Stimulated activated naive CD4-positive, alpha-beta T cell treated with Interleukin-2 at 50 U/mL for 16 hours (primary cell): ENCODE measurements at places on chromosomes 4 and X.

DNA sequence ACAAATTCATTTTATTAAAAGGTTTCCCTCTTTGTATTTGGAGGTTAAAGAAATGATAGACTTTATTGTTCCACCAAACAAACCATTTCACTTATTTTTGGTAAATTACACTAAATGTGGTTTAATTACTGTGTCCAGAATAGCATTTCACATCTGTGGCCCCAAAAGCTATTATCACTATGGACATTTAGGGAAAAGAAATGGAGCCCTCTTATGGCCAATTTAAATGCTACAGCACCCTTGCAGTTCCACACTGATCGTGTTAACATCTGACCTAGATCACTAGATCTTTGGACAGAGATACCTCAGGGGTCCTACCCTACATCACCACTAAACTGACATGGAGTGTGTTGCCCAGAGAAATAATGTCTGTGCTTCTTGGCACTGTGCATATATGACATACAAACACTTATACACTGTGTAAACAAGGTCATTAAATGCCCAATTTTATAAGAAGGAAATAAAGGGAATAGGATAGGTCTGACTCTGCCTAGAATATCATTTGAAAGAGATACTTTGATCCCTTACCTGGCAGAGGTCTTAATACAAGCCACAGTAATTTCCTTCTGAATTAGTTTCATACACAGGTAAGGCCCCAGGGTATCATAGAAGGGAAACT lies 163.9 kb downstream of the KDR start:
- DNase-seq: no peak

DNA sequence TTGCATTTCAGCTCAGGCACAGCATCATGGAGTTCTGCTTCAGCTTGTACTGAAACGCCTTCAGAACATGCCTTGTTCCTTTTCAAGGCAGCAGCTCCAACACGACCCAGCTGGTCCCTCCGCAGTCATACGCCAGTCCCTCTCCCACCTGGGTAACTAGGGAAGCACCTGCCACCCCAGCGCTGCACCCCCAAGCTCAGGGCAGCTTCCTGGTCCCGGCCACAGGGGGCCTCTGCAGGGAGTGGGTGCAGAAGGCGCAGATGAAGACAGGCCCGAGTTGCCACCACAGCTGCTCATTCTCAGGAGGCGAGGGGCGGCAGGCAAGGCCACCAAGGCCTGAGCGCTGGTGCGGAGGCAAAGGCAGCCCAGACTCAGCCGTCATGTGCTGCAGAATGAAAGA lies 21.8 kb downstream of the WDR1 start:
- DNase-seq: no peak

DNA sequence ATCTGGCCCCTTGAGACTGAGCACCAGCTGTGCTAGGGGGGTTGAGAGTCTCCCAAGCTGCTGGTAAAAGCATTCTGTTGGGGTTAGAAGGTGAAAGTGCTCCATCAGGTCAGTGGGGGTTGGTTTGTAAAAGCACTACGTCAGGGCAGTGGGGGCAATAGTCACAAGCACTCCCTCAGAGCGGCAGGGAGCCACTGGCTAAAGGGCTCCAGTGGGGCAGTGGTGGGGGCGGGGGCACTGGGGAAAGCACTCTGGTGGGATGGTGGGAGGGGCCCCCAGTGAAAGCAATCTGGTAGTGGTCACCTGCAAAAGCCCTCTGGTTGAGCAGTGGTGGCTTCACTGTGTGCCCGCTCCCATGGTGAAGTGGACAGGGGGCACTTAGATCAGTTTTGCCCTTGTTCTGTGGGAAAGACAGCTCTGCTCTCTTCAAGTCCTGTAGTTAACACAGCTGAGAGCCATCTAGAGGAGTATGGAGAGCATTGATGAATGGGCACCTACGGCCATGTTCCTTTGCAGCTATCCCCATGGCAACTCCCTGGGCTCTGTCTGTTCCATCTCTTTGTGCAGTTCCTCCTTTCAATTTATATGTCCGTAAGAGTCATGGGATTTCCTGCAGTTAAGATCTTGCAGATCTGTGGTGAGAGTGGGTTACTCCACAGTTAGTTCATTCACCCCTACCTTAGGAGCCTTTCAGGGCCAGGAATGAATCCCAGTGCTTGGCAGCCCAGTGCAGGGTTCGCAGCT lies 106.4 kb downstream of the SH3BGRL start:
- DNase-seq: no peak

DNA sequence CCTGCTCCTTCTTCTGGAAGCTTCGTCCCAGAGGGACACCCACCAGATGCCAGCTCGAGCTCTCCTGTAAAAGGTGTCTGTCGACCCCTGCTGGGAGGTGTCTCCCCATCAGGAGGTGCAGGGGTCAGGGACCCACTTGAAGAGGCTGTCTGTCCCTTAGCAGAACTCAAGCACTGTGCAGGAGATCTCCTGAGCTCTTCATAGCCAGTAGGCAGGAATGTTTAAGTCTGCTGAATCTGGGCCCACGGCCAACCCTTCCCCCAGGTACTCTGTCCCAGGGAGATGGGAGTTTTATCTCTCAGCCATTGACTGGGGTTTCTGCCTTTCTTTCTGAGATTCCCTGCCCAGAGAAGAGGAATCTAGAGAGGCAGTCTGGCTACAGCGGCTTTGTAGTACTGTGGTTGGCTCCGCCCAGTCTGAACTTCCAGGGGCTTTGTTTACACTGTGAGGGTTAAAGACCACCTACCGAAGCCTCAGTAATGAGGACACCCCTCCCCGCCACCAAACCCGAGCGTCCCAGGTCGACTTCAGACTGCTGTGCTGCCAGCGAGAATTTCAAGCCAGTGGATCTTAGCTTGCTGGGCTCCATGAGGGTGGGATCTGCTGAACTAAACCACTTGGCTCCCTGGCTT lies 1383.0 kb upstream of the TENM3 start:
- DNase-seq: no peak

- DNase-seq: peak; percentile 78
Measured at GRCh38 chrX:1582686-1583437, 8.5 kb upstream of the AKAP17A start.

DNA sequence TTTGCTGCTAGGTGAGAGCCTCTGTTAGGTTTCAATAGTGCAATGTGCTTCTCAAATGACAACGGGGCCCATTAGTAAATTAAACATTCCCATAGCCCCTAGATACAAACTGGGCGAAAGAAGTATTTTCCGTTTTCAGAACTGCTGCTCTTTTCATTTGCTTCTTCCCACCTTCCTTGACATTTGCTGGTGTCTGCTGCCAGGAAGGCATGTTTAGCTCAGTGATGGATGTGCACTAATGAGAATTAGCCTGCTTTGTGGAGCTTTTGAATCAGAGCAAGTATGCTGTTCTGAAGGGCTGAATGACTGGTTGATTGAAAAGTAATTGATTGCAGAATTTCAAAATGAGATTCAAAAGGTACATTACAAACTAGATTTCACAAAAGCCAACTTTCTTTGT lies 57.0 kb downstream of the SHROOM3 start:
- no peak for DNase-seq

GRCh38 chr4:95294321-95294720 lies 254.5 kb downstream of the UNC5C start:
- no peak for DNase-seq

GRCh38 chrX:19172741-19173140 lies 50.5 kb upstream of the ADGRG2 start:
- DNase-seq: no peak

DNA sequence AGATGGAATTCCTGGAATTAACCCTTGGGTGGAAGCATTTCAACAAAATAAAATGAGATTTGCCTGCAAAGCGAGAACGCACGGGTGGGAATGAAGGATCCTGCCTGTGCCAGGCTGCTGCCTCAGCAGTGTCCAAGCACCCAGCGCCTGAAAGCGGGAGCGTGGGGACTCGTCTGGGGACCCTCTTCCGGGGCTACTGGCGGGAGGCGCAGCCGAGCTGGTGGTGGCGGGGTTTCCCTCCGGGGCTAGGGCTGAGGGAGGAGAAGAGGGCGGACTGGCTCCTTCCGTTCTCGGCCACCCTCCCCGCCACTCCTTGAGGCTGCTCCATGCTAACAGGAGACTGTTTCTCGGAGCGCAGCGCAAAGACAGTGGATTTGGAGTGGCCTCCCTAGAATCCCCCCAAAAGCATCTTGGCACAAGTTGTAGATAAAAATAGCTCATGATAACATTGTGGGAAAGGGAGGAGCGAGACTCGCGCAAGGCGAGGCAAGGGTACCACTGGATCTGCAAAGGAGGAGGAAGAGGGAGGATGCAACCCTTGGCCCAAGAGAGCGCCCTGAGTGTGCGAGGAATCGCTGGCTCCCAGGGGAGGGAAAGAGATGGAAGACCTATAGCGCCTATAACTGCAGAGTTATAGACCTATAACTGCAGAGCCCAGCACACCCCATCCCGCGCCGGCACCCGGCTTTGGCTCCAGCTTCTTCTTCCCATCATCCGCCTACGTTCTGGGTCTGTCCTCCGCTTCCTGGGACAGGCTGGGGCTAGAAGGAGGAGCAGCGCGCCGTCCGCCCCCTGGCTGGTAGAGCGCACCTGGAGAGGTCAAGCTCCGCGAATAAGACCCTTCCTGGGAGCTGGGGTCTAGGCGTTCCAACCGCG lies 1.3 kb downstream of the HS3ST1 start:
- no peak for DNase-seq

DNA sequence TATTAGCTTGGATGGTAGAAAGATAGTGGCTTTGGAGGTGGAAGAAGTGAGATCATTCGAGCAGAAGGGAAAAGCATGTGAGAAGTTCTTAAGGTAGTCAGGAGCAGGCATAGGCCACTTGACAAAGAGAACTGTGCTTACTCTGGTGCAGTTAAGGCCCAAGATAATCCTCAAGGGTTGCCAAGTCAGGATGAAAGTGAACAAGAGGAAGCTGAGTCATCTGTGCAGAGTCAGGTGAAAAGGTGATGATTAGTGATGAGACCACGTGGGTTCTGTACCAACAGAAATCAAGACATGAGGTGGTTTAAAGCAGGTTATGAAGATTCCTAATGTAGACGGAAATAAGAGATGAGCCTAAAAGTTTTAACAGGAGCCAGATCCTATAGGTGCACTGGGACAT lies 369.8 kb downstream of the DTHD1 start:
- no peak for DNase-seq

- DNase-seq: no peak
Measured at GRCh38 chr4:183099537-183100297, 660 bp downstream of the WWC2 start.

DNA sequence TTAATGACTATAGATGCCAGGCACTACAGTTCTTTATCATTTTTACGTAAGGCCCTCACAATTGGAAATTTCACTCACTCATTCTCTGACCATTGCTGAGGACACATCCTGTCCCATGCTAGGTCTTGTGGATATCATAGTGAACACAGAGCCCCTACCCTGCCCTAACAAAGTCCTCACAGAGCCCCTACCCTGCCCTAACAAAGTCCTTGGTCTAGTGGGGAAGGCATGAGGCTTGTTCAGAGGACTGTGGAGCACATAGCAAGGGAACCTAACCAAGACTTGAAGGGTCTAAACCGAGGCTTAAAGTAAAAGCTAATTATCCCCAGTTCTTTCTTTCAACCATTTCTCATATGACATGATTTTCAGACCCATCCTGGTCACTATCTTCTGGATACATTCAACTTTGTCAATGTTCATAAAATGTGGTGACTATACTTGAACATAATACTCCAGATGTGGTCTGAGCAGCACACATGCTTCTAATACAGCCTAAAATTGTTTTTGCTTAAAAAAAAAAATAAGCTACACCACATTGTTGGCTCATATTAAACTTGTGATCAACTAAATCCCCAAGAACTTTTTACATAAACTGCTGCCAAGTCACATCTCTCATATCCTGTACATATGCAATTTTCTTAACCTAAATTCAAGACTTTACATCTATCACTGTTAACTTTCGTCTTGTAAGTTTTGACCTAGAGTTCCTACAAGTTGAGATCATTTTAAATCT lies 77.0 kb downstream of the GPC3 start:
- DNase-seq: no peak

GRCh38 chr4:168863719-168864647 lies 146.1 kb downstream of the CBR4 start:
- no peak for DNase-seq

- no peak for DNase-seq
Measured at GRCh38 chr4:47798165-47798564, 39.7 kb downstream of the CORIN start.

DNA sequence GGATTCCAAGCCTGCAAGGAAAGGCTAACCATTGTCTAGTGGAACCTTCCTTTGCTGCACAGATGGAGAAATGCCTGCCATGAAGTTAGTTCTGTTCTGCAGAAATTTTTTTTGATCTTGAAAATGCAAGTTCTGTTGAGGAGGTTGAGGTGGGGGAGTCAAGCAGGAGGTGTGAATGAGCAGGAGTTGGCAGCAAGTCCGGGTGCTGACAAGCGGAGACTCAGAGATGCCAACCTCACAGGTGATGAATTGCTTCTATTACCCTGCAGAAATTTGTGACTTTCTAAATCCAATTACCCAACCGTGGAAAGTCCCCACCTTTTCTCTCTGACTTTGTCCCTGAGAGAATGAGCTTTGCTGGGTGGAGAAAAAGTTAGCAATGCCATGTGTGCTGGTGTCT lies 350.1 kb downstream of the DHRSX start:
- DNase-seq: no peak

- no peak for DNase-seq
Measured at GRCh38 chr4:77418333-77418732, 187.3 kb upstream of the CXCL13 start.

- no peak for DNase-seq
Measured at GRCh38 chr4:30770049-30770549, 49.9 kb downstream of the PCDH7 start.

DNA sequence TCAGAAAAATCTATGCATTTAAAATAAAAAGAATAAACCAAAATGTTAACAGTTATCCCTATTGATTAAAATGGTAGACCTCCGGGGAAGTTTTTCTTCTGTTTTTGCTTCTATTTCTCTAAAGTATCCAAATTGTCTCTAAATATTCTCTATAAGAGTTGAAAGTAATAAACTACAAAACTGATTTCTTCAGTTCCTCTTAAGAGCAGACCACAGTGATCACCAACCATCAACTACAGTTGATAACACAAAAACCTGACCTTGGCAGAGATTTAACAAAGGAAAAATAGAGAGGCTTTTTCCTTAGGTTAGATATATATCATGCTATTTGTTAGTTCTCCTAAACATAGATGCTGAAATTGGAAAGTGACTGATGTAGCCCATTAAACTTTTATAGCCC lies 27.3 kb downstream of the DDX60 start:
- DNase-seq: no peak

GRCh38 chr4:11420327-11420726 lies 8.4 kb downstream of the HS3ST1 start:
- DNase-seq: no peak

DNA sequence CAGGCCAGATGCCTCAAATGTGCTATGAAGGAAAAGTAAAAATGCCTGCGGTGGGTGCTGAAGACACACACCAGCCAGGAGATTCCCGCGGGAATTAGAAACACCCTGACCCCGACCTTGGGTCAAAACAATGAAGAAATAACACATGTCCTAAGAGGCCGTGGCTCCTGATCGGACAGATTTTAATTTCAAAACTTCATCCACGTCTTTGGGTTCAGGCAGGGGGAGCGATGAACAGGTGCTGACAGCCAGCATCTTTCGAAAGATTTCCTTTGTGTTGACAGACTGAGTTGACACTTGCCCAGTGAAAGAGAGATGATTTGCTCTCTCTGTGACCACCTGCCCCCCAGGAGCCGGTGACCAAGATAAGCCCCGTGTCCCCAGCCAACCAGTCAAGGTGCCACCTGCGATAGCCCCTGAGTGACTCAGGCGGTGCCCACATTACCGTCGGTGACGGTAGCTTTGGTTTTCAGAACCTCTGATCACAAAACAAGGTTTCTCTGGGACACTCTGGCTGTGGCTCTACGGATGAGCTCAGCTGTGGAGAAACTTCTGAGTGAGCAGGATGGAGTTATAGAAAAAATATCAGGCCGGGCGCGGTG lies 11.0 kb upstream of the IL3RA start:
- DNase-seq: no peak

GRCh38 chr4:158884280-158884679 lies 115.5 kb downstream of the FNIP2 start:
- no peak for DNase-seq
